Activated T-helper 2 cell treated with anti-CD3 and anti-CD28 coated beads, Interferon-gamma antibody, Interleukin-2, Interleukin-4, amounts not matched to agents 10 μg/mL and 5 μg/mL and 100 μg/mL, durations not matched to agents 14 hours and 24 hours and 36 hours (primary cell): ENCODE measurements at places on chromosomes 5 and 9. TPM values are rescaled to one million over a fixed set of nuclear protein-coding genes. Genes with fewer than 3 reads are reported as not detected.

Gene LVRN
- total RNA-seq, result 0.07 TPM in 1 of 2 replicates, not detected in the other

Gene KCTD16
- total RNA-seq, result not detected in 2 replicates

- no peak for DNase-seq
These were observed 90.1 kb downstream of the SNCAIP start for GRCh38 chr5:122401976-122402725.

- no peak for DNase-seq
These were observed 17.5 kb downstream of the LCP2 start for GRCh38 chr5:170280011-170280493.

- DNase-seq, result no peak
These were observed 11.8 kb upstream of the UBE2QL1 start for GRCh38 chr5:6436715-6437331.

- no peak for DNase-seq
These were observed 116.9 kb downstream of the RASGRF2 start for GRCh38 chr5:81077105-81077504.

DNA sequence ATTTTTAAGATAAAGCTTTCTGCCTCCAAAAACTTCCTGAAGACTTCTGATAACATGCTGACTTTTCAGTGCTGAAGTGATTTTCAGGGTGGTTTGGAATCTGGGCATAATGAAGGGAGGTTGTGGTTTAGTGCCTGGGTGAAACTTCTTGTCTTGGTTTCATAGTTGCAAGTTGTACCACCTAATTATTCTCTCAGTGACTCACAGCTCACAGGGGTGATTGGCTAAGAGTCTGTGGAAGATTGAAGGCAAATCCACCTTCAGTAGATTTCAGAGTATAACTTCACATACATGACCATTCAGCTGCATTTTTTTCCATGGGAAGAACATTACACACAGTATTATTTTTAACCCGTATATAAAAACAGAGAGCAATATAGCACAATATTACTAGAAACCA lies 199.9 kb downstream of the PTTG1 start:
- no peak for DNase-seq

- no peak for DNase-seq
These were observed 44.0 kb upstream of the MAP1B start for GRCh38 chr5:72063219-72063819.

- no peak for DNase-seq
These were observed 25.8 kb downstream of the ZBTB34 start for GRCh38 chr9:126886034-126886822.

- DNase-seq, result no peak
These were observed 57.9 kb upstream of the CTNND2 start for GRCh38 chr5:11962122-11962521.

- DNase-seq, result no peak
These were observed 301.2 kb downstream of the KIAA0825 start for GRCh38 chr5:94316916-94317838.
